ENCODE measurements at places on chromosomes 5 and 9.

DNA sequence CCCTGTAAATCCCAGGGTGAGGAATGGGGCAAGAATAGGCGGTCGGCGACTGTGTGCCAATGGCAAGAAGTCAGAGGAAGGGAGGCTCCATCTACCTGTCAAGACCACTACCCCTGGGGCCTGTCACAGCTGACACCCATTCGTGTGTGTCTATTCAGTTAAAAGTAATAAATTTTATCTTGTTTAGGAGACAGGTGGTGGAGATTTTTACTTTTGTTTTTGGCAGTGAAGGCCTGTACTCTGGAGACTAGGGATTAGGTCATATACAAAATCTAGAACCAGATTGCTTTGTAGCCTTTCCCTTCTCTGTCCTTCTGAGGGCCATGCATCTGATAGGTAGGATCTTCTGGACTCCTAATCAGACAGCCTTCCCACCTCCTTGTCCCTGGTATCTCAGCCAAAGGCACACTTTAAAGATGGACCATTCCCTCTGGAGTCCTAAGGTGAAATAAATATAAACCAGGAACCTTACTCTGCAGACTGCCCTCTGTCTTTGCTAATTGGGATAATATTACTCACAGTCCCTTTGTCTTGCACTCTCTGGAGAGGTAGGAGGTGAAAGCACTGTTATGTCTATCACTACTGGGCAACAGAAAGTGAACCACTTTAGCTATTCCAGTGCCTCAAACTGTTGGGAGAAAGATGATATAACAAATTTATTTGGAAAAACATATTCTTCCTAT is 213.2 kb upstream of the ACTBL2 start:
- no peak for DNase-seq

DNA sequence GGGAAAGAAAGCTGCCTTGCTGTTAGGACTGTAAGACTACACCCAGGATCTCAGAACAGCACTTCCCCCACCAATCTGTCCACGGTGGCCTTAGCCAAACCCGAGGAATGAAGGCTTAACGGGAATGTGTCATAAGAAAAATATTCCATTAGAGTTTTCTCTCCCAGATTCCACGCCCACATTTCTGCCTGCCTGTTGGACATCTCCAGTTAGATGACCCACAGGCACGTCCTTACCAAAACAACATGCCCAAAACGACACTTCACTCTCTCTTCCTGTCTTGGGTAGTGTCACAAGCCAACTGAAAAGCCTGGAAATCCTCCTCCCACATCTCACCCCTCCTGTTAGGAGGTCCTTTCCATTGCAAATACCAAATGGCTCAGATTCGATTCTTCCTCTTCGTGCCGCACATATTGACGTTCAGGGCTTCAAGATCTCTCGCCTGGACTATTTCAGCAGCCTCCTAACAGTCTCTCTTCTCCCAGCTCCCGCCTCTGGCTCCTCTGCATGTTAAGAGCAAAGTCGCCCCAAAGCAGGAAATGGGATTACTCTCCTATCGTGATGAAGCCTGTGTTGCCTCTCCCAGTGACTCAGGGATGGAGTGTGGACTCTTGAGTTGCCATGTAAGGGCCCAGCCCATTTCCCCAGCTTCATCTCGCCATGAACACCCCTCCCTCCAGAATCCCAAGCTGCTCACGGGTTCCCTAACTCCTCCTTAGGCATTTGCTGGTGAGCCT is 159.3 kb downstream of the NR3C1 start:
- no peak for DNase-seq

- no peak for DNase-seq
These were observed 186.5 kb downstream of the LURAP1L start for GRCh38 chr9:12961276-12961809.

DNA sequence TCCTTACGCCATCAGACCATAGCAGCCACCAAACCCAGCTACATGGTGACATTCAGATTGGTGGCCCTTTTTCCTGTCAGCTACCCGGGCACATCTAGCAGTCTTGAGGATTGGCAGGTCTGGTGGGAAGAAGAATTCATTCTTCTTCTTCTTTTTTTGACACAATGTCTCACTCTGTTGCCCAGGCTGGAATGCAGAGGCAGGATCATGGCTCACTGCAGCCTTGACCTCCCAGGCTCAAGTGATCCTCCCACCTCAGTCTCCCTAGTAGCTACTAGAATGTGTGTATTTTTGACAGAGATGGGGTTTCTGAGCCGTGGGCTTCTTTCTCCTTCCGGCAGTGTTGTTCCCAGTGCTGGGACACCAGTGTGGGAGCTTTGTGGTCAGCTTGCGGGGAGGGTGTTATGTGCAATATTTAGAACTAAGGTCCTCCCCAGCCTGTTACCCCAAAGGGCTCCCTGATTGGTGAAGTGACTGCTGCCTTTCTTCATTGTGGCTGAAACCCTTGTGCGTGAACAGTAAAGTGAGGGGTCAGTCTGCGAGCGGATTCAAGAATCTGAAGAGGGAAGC is 3.4 kb downstream of the NTMT1 start:
- DNase-seq, result no peak

DNA sequence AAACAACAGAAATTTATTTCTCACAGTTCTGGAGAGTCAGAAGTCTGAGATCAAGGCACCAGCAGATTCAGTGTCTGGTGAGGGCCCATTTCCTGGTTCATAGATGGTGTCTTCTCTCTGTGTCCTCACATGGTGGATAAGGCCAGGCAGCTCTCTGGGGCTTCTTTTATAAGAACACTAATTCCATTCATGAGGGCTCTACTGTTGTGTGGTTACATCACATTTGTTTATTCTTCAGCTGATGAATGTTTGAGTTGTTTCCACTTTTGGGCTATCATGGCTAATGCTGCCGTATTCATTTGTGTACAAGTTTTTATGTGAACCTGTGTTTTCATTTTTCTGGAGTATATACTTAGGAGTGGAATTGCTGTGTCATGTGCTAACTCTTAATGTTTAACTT is 35.2 kb downstream of the DDX4 start:
- no peak for DNase-seq

DNA sequence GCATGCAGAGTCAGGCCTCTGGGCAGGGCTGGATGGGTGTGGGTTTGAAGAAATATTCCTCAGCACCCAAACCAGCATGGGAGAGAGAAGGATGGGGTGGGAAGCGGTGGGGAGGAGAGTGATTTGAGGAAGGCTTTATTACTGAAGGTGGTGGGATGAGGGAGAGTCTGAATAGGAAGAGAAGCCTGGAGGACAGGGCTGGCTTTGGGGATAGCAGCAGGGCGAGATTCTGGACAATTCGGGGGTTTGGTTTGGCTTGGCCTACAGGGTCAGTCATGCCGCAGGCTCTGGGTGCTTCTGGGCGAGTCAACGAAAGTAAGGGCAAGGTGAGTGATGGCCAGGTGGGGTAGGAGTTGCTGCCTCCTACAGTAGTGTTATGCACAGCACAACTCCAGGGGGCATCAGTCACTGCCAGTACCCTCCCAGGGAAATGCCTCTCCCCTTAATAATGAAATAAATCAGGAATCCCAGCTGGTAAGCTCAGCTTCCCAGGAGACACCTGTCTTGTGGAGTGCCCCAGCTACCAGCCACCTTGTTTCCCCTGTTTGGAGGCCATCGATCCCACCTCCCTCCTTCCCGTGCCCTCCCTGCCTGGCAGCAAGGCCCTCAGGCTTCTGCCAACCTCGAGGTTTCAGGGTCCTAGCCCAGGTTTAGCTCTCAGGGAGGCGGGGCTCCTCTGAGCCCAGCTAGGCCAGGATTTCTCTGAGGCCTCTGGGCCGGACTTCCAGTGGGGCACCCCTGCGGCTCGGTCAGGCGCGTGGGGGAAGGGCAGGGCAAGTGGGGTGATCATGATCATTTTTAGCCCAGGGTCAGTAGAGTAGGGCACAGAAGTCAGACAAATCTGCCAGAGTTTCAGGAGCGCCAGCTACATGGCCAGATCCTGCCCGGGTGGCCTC is 741 bp upstream of the NKX2-5 start:
- DNase-seq, result no peak

GRCh38 chr5:151596828-151597539 is 5.9 kb upstream of the FAT2 start:
- DNase-seq, result no peak

DNA sequence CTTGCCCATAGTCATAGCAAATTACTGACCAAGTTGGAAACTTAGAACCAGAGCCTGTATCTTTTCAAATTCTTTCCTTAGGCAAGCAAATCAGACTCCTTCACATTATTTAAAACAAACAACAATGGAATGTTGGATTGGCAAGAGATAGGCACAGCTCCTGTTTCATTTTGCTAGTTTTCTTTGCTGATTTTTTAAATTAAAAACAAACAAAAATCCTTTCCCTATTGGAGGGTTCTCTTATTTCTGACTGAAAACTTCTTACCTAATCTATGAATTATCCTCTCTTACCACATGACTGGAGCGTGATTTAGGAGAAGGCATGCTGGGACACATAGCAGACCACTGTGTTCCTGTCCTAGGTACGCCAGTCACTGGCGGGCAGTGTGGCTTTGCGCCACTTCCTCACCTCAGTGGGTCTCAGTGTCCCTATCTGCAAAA is 63.0 kb downstream of the TTC39B start:
- no peak for DNase-seq

DNA sequence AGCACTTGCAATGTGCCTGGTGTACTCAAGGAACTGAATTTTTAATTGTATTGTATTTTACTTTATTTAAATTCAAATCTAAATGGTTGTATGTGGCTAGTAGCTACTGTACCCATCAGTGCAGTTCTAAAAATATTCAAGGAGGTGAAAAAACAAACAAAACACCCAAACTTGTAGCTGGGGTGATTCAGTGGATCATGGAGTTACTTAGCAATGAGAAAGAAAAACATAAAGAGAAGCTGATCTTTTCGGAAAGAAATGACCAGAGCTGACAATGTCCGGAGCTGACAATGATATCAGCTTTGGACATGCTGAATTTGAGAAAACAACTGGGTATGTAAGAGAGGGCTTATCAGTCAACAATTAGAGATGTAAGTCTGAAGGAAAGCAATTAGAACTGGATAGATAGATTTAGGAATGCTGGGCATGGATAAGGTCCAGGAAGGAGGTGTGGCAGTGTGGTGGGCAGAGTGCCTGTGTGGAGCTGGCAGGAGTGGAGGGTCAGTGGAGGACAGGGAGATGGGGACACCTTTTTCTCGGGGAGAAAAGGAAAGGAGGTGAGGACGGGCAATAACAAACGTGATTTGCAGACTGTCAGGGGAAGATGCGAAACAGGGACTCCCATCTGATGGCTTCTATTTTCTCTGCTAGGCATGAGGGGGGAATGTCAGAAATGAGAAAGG is 113.2 kb downstream of the DCP2 start:
- no peak for DNase-seq

DNA sequence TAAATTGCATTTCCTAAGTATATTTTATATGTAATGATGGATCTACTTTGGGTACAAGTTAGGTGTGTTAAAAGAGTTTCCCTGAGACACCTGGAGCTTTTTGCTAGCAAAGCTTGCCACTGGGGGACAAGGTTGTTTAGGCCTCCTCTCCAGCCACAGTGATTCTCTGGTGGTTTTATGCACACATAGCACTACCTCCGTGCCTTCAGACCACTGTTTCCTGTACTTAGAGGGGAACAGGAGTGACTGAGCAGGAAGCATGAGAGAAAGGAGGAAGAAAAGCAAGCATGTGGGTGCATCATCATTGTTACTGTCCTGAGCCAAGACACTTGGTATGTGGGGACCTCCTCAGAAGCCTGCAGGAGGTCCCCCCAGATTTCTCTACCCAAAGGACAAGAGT is 272.1 kb downstream of the RASEF start:
- DNase-seq, result no peak

DNA sequence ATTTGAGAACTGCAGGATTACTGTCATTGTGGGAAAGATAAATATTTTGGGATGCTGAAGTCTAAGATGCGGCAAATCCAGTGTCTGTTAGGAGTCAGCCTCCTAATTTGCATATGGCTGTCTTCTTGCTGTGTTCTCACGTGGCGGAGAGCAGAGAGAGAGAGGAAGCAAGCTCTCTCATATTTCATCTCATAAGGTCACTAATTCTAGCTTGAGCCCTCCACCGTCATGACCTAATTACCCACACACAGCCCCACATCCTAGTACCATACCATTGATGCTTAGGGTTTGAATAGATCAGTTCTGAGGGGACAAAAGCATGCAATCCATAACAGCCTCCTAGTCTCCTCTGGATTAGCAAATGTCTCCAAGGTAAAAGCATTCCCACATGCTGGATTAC is 124.5 kb downstream of the CDH12 start:
- DNase-seq, result no peak

GRCh38 chr5:95487880-95488279 is 66.9 kb downstream of the SKIC3 start:
- no peak for DNase-seq

DNA sequence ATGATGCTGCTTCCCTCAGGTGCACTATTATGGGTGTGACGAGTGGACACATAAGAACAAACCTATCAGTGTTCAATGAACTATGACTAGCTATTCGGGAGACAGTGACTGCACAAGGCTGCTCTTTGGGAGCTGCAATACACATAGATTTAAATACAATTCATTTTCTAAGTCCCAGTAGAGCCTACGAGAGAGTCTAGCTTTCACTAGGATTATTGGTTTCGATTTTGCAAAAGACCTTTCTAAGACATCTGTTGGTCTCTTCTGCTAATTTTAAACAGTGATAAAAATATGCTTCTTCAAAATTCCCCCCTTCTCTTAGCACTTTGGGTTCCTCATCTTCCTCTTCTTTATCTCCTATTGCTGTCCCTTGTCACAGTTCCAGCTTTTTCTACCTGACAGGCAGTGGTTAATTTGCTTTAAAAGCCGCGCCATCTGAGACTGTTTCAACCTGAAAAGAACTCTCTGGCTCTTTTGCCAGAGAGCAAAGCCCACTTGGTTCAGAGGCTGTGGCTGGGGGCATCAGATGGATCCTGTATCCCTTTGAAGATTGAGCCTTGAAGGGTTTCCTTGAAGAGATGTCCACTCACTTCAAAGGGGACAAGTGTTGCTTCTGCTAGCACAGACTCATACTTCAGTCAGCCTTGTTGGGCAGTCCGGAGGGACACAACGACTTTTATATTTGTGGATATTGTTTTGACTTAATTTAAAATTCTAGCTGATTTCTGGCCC is 241.5 kb downstream of the MAN2A1 start:
- DNase-seq, result no peak

- DNase-seq, result no peak
These were observed 243.9 kb upstream of the SMARCA2 start for GRCh38 chr9:1771094-1771789.

DNA sequence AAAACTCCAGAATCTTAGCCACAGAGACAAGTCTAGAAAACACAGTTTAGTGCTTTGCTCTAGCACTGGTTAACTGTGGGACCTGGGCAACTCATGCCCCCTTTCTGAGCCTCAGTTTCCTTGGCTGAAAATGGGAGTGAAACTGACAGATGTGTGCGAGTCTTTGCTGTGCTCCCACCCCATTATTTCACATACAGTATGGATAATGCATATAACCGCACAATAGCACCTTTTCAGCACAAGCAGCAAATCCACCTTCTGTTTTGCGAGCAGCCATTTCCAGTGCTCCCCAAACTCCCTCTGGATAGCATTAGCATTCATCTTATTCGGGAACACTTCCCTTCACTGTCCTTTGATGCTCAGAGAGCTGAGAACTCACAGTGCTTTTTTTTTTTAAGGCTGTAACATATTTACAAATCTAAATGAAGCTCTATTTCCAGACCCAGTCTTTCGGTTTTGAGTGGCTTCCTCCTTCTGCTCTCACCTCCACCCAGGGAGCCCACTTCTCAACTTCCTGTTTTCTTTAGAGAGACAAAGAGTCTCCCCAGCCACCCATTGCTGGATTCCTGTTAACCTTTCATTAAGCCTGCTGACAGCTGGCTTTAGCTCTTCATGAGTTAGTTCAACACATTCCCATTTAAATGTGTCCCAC is 49.2 kb downstream of the TIMD4 start:
- DNase-seq, result peak; percentile 36

- no peak for DNase-seq
These were observed 200.4 kb downstream of the SREK1 start for GRCh38 chr5:66344544-66344943.
